ENCODE measurements at places on chromosomes 11 and 22. TPM values are rescaled to one million over a fixed set of nuclear protein-coding genes. Genes with fewer than 3 reads are reported as not detected.
A peak's percentile ranks its signal among the peaks of the same experiment; 100 is the strongest.

DNA sequence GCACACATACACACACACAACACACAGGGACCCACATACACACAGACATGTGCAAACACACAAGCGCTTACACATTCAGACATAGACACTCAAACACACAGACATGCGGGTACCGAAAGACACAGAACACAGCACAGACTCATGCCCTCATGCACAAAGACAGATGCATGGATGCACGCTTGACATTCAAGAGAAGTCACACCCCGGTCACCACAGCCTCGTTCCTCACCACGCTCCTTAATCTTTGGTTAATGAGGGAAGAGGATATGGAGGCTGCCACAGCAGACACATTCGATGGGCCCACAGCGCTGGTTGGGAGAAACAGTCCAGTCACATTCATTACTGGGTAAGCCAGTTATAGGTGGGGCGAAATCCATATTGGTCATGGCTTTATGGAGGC, 51.9 kb upstream of the EIF3D start:
- no peaks in the 10 kb centered on the region for H3K27me3 ChIP-seq
- H3K4me3 ChIP-seq, result no peak overlapping the region
- DNase-seq, result no peak
- peaks cover 3% of the 10 kb centered on the region for H3K36me3 ChIP-seq

- no peaks in the 10 kb centered on the region for H3K27me3 ChIP-seq
- DNase-seq, result no peak
- H3K27ac ChIP-seq, result peak overlapping the region; percentile 85
- no peaks in the 10 kb centered on the region for H3K36me3 ChIP-seq
- peak overlapping the region; percentile 80 for H3K4me3 ChIP-seq
Observed at GRCh38 chr11:73598719-73599379, 937 bp upstream of the FAM168A start.

Gene DNAJB7
- not detected for total RNA-seq

GRCh38 chr11:45649544-45650165, 15.8 kb downstream of the CHST1 start:
- peaks cover 6% of the 10 kb centered on the region for H3K27me3 ChIP-seq
- no peak overlapping the region for H3K4me3 ChIP-seq
- no peak overlapping the region for H3K27ac ChIP-seq
- no peaks in the 10 kb centered on the region for H3K36me3 ChIP-seq
- H3K4me1 ChIP-seq, result peaks cover 22% of the 10 kb centered on the region

Gene FGF4
- 3.3 TPM for total RNA-seq

GRCh38 chr11:34860518-34860917, 55.7 kb downstream of the APIP start:
- peaks cover 2% of the 10 kb centered on the region for H3K36me3 ChIP-seq
- no peak overlapping the region for H3K27ac ChIP-seq
- no peak overlapping the region for H3K4me3 ChIP-seq

DNA sequence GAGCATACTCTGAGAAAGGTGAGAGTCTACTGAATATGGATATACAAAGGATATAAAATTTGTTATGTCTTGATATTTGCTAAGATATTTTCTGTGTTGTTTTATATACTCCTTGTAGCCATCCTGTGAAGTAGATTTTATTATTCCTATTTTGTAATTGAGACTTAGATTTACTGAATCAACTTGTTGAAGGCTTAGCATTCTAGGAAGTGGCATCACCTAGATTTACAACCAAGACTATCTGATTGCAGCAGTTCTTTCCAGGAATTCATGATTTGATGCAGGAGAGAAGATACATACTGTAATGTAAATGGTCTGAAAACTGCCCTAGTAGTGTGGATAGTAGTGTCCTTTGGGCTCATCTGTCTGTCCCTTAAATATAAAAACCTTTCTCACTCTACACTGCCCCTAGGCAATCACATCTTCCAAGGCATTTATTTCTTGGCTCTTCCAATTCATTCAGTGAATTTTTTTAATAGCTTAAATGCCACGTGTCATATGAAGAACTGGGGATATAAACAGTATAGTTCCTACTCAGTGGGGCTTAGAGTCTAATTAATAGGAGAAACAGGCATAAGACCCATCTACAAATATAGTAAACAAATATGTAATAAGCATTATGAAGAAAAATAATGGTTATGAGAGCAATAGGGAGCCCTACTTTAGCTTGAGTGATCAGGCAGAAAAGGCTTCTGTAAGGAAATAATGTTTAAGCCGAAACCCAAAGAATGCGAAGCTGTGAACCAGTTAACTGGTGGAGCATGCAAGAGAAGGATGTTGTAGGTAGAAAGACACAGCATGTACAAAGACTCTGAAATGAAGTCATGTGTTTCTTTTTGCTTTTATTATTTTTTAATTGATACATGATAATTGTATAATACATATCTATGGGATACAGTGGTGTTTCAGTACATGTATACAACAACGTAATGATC, 13.6 kb downstream of the IPO7 start:
- peaks cover 34% of the 10 kb centered on the region for H3K4me1 ChIP-seq
- H3K4me3 ChIP-seq, result no peak overlapping the region
- peak overlapping the region; percentile 51 for H3K27ac ChIP-seq
- peaks cover 15% of the 10 kb centered on the region for H3K36me3 ChIP-seq

GRCh38 chr11:117180020-117180419, 1.5 kb downstream of the SIDT2 start:
- H3K36me3 ChIP-seq, result peaks cover 7% of the 10 kb centered on the region
- H3K27me3 ChIP-seq, result peaks cover 6% of the 10 kb centered on the region
- no peak for DNase-seq
- H3K4me3 ChIP-seq, result peak overlapping the region; percentile 92
- 0 out of 2 replicates have a peak overlapping the region, but pooled peaks have one; percentile 47 for H3K27ac ChIP-seq

- no peak overlapping the region for H3K27ac ChIP-seq
- H3K36me3 ChIP-seq, result no peaks in the 10 kb centered on the region
- H3K4me3 ChIP-seq, result no peak overlapping the region
- no peaks in the 10 kb centered on the region for H3K27me3 ChIP-seq
- peak; percentile 80 for DNase-seq
Observed at GRCh38 chr22:25774575-25775026, 32.6 kb downstream of the MYO18B start.

Gene CD248
- total RNA-seq, result 2.6 TPM

- peak; percentile 81 for DNase-seq
- no peaks in the 10 kb centered on the region for H3K36me3 ChIP-seq
- H3K4me1 ChIP-seq, result peaks cover 38% of the 10 kb centered on the region
- peak within 1 kb of the TSS; percentile 85 for H3K4me3 ChIP-seq
- H3K27me3 ChIP-seq, result no peaks in the 10 kb centered on the region
Observed at GRCh38 chr11:66546368-66546965, at the start of gene ACTN3. TSS of gene ACTN3 (plus strand) at chr11:66546903. CDS start at chr11:66546938, 35 bp downstream.

Gene FOLR3
- 0.25 TPM for total RNA-seq

- no peak overlapping the region for H3K27ac ChIP-seq
- H3K27me3 ChIP-seq, result no peaks in the 10 kb centered on the region
- no peaks in the 10 kb centered on the region for H3K36me3 ChIP-seq
- H3K4me3 ChIP-seq, result no peak overlapping the region
- no peak for DNase-seq
Observed at GRCh38 chr11:86916330-86916729, 38.9 kb downstream of the FZD4 start.

Gene ARHGAP42
- total RNA-seq, result 32.5 TPM

DNA sequence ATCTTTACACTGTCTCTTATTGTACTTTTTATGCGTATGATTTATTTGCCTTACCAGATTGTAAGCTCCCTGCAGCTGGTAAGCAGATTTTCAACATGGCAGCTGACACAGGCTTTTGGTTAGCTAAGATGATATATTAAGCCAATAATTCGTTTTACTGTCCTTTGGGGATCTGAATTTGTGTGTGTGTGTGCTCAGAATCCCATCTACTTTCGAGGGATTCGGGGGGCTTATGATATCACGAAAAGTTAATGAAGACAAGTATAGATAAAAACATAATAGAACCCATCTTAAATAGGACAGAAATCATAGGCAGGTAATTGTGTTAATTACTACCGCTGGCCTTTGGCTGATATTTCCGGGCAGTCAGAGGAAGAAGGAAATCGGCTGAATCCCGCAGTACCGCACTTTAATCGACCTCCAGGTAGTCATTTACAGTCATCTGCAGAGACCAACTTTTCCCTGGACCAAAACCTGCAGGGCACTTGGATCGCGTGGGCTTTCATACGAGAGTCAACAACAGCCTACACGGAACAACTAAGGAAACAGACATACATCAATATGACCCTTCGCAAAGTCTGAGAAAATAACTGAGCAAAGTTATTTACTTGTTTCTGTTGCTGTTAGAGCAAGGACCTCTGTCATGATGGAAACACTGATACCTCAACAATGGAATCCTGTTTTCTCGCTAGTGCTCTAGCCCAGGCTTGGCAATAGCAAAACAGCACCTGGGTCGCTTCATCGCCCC, 802 bp downstream of the KBTBD3 start:
- no peaks in the 10 kb centered on the region for H3K27me3 ChIP-seq
- H3K4me3 ChIP-seq, result peak overlapping the region; percentile 85
- H3K4me1 ChIP-seq, result peaks cover 33% of the 10 kb centered on the region
- no peak for DNase-seq

Gene LRFN4
- 70.3 TPM for total RNA-seq

DNA sequence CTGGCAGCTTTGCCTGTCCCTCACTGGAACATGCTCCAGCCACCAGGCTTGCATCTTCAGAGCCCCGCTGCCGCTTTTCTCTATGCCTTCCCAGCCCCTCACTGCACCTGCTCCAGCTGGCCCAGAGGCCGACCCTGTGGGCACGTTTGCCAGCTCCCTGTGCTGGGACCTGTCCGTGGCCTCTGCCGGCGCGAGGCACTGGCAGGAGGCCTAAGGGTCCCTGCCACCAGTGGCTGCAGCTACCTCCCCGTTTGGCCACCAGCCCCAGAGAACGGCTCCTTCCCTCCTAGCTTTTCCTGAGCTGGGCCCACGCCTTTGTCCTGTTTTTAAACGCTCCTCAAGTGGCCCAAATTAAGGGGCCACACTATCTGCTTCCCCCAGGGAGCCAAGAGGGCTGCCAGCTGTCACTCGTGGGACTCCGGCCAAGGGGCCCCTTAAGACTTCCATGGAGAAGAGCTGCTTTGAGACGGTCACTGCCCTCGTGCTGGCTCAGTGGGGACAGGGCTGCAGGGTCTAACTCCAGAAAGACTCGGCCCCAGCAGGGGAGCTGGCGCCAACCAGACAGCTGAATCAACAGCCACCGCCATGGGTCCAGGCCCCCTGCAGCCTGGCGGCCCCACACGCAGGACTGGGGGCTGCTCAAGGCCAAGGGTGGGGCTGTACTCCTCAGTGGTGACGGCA, 24.6 kb upstream of the WNT7B start:
- no peaks in the 10 kb centered on the region for H3K36me3 ChIP-seq
- no peaks in the 10 kb centered on the region for H3K27me3 ChIP-seq
- H3K4me1 ChIP-seq, result peaks cover 2% of the 10 kb centered on the region
- DNase-seq, result no peak

Gene MS4A3
- not detected for total RNA-seq

DNA sequence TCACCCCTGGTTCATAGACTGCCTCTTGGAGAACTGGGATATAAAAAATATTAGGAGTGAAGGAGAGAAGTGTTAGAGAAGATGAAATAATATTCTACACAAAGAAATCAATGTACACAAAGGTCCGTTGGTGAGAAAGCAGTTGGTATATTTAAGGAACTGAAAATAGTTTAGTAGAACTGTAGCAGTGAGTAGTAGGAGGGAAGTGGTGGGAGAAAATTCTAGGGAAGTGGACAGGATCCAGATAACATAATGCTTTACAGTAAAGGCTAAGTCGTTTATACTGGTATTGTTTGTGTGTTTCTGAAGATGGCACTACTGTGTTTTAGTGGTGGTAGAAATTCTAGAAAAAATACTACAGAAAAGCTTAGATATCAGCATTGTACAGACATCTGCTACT, 120.8 kb upstream of the CHORDC1 start:
- H3K4me1 ChIP-seq, result no peaks in the 10 kb centered on the region
- no peak overlapping the region for H3K4me3 ChIP-seq
- H3K36me3 ChIP-seq, result no peaks in the 10 kb centered on the region
- no peak for DNase-seq
- H3K27me3 ChIP-seq, result no peaks in the 10 kb centered on the region

Gene MRGPRE
- total RNA-seq, result not detected
